Activated T-helper 1 cell treated with anti-CD3 and anti-CD28 coated beads, Interleukin-2, amount 50 U/mL, for 16 hours (primary cell): ENCODE measurements at places on chromosomes 12 and 14.

DNA sequence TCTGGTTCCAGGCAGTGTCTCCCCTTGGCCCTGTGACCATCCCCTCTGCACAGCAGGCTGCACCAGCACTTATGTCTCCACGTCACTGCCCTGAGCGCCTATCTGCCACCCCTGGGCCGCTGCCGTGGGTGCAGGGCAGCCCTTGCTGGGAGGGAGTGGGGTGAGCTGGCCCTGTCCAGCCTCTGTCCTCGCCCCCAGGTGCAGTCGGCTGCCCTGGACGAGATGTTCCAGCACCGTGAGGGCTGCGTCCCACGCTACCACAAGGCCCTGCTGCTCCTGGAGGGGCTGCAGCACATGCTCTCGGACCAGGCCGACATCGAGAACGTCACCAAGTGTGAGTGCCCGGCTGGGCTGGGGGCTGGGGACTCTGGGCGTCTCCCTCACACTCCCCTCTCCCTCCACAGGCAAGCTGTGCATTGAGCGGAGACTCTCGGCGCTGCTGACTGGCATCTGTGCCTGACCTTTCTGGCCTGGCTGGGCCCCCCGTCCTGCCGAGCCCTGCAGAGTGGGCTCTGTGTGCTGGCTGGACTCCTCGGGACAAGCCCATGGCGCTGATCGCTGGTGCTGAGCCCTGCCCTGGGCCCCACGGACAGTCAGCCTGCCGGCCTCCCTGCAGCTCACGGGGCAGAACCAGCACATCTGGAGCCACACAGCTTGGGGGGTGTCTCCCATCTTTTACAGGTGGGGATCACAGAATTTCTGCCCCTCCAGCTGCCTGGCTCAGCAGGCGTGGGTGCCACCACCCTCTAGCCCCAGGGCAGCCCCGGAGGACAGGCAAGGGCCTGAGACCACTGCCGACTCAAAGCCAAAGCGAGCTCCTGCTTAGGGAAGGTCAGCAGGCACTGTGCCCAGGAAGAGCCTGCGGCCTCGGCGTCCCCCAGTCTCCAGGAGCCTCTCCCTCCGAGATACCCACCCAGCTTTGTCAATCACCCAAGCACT lies 7.9 kb upstream of the PUS1 start:
- no peak for DNase-seq

DNA sequence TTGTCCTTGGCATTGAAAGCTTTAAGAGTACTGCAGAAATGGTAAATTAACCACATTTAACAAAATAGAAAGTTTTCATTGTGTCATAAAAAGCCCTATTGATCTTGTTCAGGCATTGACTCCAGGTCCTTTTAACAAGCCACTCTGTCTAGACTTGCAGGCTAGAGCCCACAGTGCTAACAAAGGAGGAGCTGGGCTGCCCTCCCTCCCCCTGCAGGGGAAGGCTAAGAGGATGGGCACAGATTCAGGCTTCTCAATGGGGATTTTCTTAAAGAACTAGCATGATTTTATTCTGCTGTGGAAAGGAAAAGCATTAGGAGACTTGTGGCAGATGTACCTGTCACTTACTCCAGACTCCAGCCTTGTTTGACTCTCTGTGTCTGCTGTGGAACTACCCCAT lies 463.6 kb downstream of the NRXN3 start:
- no peak for DNase-seq

DNA sequence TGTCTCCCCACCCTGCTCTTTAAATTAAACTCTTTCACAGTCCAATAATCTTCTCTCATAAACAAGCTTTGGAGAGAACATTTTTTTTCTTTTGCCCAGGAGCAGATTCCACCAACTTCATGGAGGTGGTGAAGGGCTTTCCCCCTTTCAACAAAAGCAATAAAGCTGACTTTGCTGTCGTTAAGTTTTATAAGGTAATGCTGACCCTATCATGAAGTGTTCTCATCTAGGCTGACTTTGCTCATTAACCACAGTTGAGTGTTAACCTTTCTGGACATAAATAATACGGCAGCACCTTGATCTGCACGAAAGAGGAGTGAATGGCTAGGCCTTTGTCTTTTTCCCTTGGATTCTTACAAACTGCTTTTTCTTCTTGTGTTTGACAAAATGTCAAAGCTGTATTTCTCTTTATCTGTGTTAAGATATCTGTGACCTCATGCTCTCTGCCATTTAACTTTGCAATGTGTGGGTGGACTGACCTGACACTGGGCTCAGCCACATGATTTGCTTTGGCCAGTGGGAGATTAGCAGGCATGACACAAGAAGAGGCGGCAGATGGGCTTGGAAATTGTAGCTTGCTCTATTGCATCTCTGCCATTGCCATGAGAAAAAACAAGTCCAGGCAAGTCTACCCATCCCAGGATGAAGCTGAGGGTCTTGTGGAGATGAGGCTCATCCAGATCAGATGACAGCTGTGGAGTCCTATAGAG lies 470.9 kb upstream of the CCDC196 start:
- DNase-seq: no peak

- no peak for DNase-seq
Measured at GRCh38 chr12:106039242-106039641, 99.5 kb downstream of the NUAK1 start.
